Activated naive CD8-positive, alpha-beta T cell treated with anti-CD3 and anti-CD28 coated beads for 36 hours (primary cell): ENCODE measurements at places on chromosomes 12 and 14.

DNA sequence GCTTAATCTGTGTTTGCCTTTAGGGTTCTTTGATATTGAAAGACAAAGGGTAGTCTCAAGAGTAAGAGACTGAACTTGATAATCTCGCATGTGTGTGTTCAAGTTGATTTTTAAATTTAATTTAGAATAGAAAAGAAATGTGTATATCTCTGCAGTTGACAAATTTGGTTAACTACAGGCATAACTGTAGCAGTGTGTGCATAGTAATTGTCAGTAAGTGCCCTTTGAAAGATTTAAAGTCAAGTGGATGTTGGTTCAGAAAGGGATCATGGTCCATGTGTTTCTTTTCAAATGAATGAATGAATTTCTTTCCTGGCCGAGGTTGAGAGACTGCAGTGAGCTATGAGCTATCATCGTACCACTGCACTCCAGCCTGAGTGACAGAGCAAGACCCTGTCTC is 49.9 kb upstream of the DYRK2 start:
- no peak for DNase-seq

DNA sequence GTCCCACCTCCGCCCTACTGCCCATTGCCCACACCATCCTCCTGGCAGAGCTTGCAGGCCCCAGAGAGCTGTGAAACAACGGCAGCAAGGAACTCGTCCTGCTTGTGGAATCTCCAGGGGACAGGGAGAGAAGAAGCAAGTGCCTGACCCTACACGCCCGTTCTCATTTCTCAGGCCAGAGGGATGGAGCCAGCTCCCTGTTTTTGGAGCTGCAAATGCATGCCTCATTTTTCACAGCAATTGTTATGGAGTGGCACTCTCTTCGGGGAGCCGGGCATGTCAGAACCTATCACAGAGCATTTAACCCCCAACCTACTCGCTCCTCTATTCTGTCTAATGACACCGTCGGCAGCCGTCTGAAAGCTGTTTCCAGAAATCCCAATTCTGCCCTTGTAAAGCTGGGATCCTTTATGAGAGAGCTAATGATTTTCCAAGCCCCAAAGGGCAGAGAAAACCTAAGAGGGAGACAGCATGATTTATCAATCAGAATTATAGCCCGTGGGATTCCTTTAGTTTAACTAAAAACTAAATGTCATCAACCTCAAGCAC is 222.3 kb upstream of the NOS1 start:
- DNase-seq = no peak

- DNase-seq = no peak
Observed at GRCh38 chr12:105368047-105368646, 37.7 kb downstream of the C12orf75 start.

DNA sequence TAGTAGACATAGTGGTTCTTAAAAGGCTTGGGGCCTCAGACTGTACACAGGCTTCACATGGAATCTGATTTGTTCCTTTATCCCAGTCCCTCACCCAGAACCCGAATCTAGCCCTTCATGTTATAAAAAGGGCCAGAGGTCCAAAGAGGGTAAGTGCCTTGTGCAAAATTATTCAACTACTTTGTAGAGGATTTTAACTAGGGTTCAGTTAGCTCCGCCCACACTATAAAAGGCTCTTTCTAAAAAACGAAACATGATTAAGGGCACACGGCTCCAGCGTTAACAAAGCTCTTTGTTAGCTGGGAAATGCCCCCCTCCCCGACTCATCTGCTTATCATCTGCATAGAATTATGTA is 3.2 kb upstream of the SOCS2 start:
- DNase-seq = no peak

- no peak for DNase-seq
Observed at GRCh38 chr14:85528080-85528896, 1.7 kb upstream of the FLRT2 start.

DNA sequence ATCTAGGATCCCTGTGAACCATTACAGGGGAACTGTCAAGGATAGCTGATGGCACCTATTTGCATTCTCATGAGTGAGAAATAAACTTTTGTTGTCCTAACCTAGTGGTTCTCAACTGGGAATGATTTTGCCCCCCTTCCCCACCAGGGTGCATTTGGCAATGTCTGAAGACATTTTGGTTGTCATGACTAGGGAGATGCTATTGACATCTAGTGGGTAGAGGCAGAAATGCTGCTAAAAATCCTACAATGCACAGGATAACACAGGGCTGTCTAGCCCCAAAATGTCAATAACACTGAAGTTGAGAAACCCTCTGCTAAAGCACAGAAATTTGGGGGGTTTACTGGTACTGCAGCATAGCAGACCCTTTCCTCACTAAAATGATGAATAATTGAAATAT is 140.9 kb upstream of the SRRM4 start:
- DNase-seq = no peak

DNA sequence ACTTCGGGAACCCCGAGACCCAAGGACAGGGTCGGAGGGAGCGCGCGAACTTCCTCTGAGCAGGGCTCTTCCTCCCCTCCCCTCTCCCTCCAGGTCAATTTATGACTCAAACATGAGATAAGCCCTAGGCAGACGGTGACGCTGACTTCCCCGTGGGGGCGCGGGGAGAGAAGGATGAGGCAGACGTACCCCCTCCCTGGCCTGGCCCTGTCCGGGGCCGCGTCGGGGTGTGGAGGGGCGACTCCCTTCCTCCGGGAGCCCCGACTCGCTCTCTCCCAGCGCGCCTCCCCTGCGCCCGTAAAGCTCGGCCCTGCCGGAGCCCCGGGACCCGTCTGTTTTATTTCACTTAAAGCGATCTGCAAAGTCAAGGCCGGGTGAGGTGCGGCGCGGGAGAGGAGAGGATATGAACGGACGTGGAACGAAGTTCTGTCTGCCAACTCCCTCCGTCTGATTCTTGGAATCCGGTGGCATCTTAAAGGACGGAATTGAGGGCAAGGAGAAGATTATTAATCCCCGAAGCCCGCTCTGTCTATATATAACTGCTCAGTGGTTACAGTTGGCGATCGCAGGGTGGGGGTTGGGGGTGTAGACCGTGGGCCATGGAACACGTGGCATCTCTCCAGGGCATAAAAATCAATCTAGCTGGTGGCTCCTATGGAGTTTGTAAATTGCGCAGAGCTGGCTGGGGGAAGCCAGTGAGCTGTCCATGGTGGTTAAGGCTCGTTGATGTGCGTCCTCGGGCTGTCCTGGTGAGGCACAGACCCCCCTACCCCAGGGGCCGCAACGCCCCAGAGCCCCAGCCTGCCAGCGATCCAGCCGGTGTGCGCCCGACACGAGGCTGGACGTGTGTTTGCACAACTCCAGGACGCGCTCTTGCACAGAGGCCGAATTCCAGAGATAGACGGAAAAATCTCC is 2.9 kb upstream of the PTHLH start:
- peak; percentile 21 for DNase-seq

- no peak for DNase-seq
Observed at GRCh38 chr12:108642899-108643654, 9.4 kb upstream of the SELPLG start.

GRCh38 chr14:94117856-94118255 is 7.3 kb downstream of the IFI27 start:
- DNase-seq = no peak

GRCh38 chr12:109770104-109770860 is 56.7 kb downstream of the FAM222A start:
- DNase-seq = no peak

DNA sequence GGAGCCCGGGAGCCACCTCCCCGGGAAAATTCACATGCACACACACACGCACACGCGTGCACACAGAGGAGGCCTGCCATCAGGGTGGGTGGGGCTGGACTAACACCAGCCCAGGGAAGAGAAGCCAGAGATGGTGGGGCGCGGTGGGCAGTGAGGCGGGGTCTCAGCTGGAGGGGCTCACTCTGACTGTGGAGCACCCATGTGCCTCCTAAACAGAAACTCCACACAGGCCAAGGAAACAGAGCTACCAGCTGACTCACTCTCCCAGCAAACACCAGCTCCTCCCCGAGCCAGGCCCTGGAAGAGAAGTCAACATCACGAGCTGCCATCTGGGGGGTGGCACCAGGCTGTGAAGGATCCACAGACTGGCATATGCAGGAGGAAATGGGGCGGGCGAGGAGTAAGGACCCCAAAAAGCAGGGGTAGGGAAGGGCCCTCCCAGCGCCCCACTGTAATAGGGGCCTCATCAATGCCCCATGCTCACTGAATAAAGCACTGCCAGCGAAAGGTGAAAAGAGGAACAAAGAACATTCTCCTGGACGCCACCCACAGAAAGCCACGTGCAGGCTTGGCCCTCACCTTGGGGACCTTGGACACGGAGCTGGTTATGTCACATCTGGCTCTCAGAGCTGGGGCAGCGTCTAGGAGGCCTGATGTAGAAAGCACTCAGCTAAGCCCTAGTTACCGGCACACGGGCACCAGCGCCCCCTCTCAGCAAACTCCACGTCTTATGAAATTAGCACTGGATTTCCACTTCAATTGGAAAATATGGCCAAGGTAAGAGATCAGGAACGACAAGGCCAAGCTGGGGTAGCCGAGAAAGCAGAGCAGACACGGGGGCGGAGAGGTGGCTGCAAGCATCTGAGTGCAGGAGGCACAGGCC is 8.4 kb upstream of the INF2 start:
- no peak for DNase-seq

GRCh38 chr14:99363051-99363450 is 91.1 kb upstream of the BCL11B start:
- no peak for DNase-seq

GRCh38 chr12:10736463-10736862 is 13.3 kb upstream of the YBX3 start:
- DNase-seq = no peak
